ENCODE measurements at places on chromosomes 5 and 9. TPM values are rescaled to one million over a fixed set of nuclear protein-coding genes. Genes with fewer than 3 reads are reported as not detected.

Gene SPATA31A5
- total RNA-seq = not detected

Gene FCN1
- total RNA-seq = not detected

- H3K27ac ChIP-seq = no peak overlapping the region
- no peaks in the 10 kb centered on the region for H3K27me3 ChIP-seq
- peak; percentile 6 for DNase-seq
- H3K4me1 ChIP-seq = peaks cover 2% of the 10 kb centered on the region
- peaks cover 79% of the 10 kb centered on the region for H3K36me3 ChIP-seq
Observed at GRCh38 chr9:101409079-101409477, 10.4 kb downstream of the ZNF189 start.

GRCh38 chr9:34139477-34140146, 13.1 kb upstream of the DCAF12 start:
- peak; percentile 4 for DNase-seq
- no peak overlapping the region for H3K27ac ChIP-seq
- H3K36me3 ChIP-seq = no peaks in the 10 kb centered on the region
- H3K4me3 ChIP-seq = no peak overlapping the region

GRCh38 chr5:76714751-76715485, 1.0 kb upstream of the F2R start:
- H3K27me3 ChIP-seq = peaks cover 42% of the 10 kb centered on the region
- H3K36me3 ChIP-seq = no peaks in the 10 kb centered on the region
- peak overlapping the region; percentile 73 for H3K4me3 ChIP-seq
- peak; percentile 33 for DNase-seq

- H3K27me3 ChIP-seq = no peaks in the 10 kb centered on the region
- H3K36me3 ChIP-seq = peaks cover 2% of the 10 kb centered on the region
- DNase-seq = peak; percentile 8
Observed at GRCh38 chr5:137629646-137630045, 106.2 kb downstream of the KLHL3 start.

- DNase-seq = no peak
- no peaks in the 10 kb centered on the region for H3K4me1 ChIP-seq
- H3K4me3 ChIP-seq = no peak overlapping the region
- H3K27me3 ChIP-seq = no peaks in the 10 kb centered on the region
Observed at GRCh38 chr9:12318732-12319685, 374.2 kb upstream of the TYRP1 start.

- no peak overlapping the region for H3K4me3 ChIP-seq
- no peaks in the 10 kb centered on the region for H3K27me3 ChIP-seq
- H3K4me1 ChIP-seq = no peaks in the 10 kb centered on the region
- H3K36me3 ChIP-seq = no peaks in the 10 kb centered on the region
Observed at GRCh38 chr5:109566361-109566760, 123.4 kb upstream of the MAN2A1 start.

Gene SPINK13
- total RNA-seq = not detected

- H3K4me1 ChIP-seq = no peaks in the 10 kb centered on the region
- H3K4me3 ChIP-seq = no peak overlapping the region
- H3K27me3 ChIP-seq = no peaks in the 10 kb centered on the region
- no peak overlapping the region for H3K27ac ChIP-seq
- H3K36me3 ChIP-seq = no peaks in the 10 kb centered on the region
Observed at GRCh38 chr5:4255441-4255840, 659.8 kb downstream of the IRX1 start.

GRCh38 chr5:87103616-87104287, 163.9 kb upstream of the RASA1 start:
- H3K27me3 ChIP-seq = no peaks in the 10 kb centered on the region
- no peak overlapping the region for H3K27ac ChIP-seq
- no peaks in the 10 kb centered on the region for H3K36me3 ChIP-seq
- DNase-seq = no peak
- H3K4me1 ChIP-seq = peaks cover 25% of the 10 kb centered on the region
- H3K4me3 ChIP-seq = no peak overlapping the region

DNA sequence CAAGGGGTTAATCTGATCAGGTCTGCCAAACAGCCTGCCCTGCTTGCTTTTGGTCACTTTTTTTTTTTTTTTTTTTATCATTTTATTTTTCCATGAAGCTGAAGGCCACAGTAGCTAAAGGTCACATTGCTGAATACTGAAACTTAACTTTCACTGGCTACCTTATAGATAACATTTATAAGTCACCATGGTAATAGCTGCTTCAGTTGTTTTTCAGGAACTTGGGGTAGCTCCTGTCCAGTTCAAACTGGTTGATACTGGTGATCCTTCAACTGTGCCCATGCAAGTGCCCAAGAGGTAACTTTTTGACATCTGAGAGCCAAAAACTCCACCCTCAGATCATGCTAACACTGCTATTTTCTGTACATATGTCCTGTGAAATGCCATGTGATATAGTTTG, 68.3 kb upstream of the RGS7BP start:
- no peaks in the 10 kb centered on the region for H3K27me3 ChIP-seq
- no peaks in the 10 kb centered on the region for H3K4me1 ChIP-seq
- no peak overlapping the region for H3K27ac ChIP-seq
- no peak for DNase-seq
- H3K4me3 ChIP-seq = no peak overlapping the region

DNA sequence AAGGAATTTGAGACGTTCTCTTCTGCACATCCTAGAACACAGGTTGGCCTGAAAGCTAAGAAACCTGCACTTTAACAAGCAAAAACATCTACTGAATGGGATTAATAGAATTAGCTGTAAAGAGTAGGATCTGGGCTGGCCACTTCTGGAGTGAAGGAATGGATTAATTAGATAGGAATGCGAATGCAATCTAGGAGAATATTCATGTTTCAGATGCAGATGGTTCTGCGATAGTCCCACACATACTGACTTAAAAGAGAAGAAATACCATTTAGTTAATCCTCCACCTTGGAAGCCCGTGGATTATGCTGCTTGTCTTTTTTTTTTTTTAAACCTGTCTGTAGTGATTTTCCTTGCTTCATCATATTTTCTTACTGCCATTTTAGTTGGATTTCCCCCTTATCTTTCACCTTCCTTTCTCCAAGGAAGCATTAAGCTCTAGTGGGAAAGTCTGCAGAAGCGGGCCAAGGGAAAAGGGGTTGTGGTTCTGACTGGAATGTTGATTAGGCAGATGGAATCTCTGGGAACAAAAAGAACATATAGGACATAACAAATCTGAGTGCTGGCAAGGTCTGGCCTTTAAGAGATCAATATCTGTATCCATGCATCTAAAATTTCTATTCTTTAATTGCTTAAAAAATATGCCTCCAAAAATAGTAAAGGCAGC, 152.4 kb downstream of the ALDH1A1 start:
- H3K4me3 ChIP-seq = no peak overlapping the region
- no peak overlapping the region for H3K27ac ChIP-seq
- no peaks in the 10 kb centered on the region for H3K36me3 ChIP-seq
- H3K4me1 ChIP-seq = no peaks in the 10 kb centered on the region
- DNase-seq = no peak

GRCh38 chr9:112421771-112422222, 41.9 kb downstream of the HSDL2 start:
- no peak for DNase-seq
- H3K27ac ChIP-seq = no peak overlapping the region
- H3K4me1 ChIP-seq = no peaks in the 10 kb centered on the region
- no peak overlapping the region for H3K4me3 ChIP-seq
- no peaks in the 10 kb centered on the region for H3K27me3 ChIP-seq

DNA sequence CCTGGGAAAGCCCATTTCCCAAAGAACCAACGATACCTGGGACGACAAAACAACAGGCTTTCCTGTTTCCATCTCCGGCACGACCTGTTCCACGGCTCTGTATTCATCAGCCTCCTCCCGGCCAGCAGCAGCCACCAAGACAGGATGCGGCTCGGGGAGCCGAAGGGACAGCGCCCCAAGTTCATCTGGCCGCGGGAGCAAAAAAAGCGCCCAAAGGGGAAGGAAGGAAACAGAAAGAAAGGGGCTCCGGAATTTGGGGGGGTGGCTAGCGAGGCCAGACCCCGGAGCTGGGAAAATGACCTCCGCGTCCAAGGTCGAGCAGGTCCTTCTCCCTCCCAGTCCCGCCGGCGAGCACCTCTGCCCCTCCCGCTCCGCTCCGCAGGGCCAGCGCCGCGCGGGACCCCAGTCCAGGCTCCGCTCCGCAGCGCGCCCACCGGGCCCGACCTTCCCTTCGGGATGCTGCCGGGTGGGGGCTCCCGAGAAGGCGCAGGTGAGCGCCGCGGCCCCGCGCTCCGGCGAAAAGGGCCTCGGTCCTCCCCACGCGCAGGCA, 608 bp downstream of the ELOVL7 start:
- peak; percentile 14 for DNase-seq
- H3K4me3 ChIP-seq = peak overlapping the region; percentile 65
- H3K27ac ChIP-seq = no peak overlapping the region
- peaks cover 6% of the 10 kb centered on the region for H3K4me1 ChIP-seq
- H3K27me3 ChIP-seq = peaks cover 50% of the 10 kb centered on the region
- H3K36me3 ChIP-seq = no peaks in the 10 kb centered on the region

DNA sequence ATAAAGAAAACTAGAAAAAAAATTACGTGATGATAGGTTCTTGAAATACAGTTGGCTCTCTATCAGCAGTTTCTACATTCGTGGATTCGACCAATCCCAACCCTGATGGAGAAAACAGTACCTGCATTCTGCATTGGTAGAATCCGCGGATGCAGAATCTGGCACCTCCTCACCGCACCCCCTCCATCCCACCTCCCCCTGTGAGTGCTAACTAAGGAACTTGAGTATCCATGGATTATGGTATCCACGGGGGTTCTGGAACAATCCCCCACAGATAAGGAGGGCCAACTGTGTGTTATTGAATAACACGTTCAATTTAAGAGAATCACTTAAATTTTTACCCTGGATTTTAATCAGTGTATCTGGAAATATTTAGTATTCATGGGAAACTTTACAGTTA, 10.5 kb upstream of the PSIP1 start:
- no peaks in the 10 kb centered on the region for H3K36me3 ChIP-seq
- H3K27me3 ChIP-seq = no peaks in the 10 kb centered on the region
- H3K4me1 ChIP-seq = peaks cover 4% of the 10 kb centered on the region
- no peak overlapping the region for H3K27ac ChIP-seq

Gene TRAF1
- 150 TPM for total RNA-seq

Gene SPATA31A3
- not detected for total RNA-seq

DNA sequence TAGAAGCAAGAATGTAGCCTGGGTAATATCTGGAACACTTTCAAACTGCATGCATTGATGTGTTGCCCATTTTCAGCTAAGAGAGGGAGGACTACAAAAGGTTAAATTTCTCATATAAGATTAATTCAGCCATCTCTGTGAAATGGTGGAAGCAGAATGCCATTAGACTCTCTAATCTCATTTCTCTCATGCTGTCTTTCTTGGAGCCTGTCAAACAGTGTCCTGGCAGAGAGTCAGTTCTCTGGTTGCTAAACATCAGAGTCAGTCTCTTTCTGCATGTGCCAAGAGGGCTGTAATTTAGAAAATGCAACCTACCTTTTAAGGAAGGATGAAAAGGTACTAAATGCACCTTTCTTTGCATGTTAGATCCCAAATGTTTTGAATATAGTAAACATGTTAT, 910 bp upstream of the GARNL3 start:
- H3K4me3 ChIP-seq = no peak overlapping the region
- H3K4me1 ChIP-seq = no peaks in the 10 kb centered on the region
- no peak for DNase-seq
- no peak overlapping the region for H3K27ac ChIP-seq

- H3K27ac ChIP-seq = no peak overlapping the region
- H3K4me3 ChIP-seq = no peak overlapping the region
- no peak for DNase-seq
- H3K27me3 ChIP-seq = no peaks in the 10 kb centered on the region
- H3K36me3 ChIP-seq = no peaks in the 10 kb centered on the region
Observed at GRCh38 chr5:62762503-62762902, 183.9 kb downstream of the LRRC70 start.

Gene KIF12
- not detected for total RNA-seq

Gene GPR151
- not detected for total RNA-seq

- H3K4me3 ChIP-seq = peak overlapping the region; percentile 45
- DNase-seq = peak; percentile 85
- H3K27me3 ChIP-seq = no peaks in the 10 kb centered on the region
- peaks cover 33% of the 10 kb centered on the region for H3K4me1 ChIP-seq
Observed at GRCh38 chr9:94860678-94861588, 134.4 kb downstream of the AOPEP start.

DNA sequence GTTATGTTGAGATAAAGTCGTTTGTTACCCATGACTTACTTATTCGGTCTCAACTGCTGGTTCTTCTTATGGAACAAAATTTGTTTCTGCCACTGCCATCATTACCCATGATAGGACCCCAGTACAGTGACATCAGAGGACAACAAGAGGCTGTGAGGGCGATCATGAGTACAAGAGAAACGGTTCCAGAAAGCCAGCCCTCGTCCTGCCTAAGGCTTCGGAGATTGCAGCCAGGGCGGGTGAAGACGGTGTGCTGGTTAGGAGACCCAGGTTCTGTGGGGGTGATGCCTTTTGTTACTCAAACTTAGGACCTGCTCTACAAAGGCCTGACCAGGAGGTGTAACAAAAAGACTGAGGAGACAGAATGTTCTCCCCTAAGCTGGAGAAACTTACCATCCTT, 10.9 kb downstream of the FYB1 start:
- H3K36me3 ChIP-seq = peaks cover 7% of the 10 kb centered on the region
- peak overlapping the region; percentile 94 for H3K27ac ChIP-seq
- H3K4me3 ChIP-seq = peak overlapping the region; percentile 71
- peak; percentile 67 for DNase-seq
- no peaks in the 10 kb centered on the region for H3K27me3 ChIP-seq
- peaks cover 85% of the 10 kb centered on the region for H3K4me1 ChIP-seq

DNA sequence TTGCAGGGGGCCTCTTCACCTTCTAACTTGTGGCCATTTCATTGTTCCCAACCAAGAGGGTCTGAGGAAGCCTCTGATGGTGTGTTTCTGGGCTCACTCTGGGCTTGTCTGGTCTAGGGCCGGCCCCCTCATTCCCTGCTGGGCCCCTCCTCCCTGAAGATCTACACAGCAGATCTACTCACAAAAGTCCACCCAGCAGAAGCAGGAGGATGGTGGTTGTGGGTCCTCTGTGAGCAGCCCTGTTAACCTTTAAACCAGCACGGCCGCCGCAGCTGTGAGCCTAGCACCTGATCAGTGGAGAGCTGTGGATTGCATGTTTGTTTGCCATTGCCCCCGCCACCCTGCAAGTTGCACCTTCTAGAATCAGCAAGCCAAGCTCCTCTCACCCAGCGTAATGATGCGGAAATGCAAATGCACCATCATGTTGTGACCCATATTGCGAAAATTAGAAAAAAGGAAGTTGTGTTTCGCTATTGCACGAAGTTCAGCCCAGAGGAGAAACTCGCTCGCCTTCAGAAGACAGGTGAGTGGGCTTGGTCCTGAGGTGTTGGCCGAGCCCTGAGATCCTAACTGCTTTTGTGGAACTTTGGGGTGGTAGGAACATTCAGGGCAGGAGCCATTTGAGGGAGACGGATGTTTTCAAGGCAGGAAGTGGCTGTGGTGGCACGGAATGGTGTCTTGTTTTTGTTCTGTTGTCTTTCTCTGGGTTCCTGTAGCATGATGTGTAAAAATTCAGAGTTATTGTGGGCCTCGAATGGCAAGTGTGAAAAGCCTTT, 16.7 kb downstream of the FGD3 start:
- peak overlapping the region; percentile 100 for H3K27ac ChIP-seq
- no peaks in the 10 kb centered on the region for H3K27me3 ChIP-seq
- H3K36me3 ChIP-seq = peaks cover 57% of the 10 kb centered on the region

GRCh38 chr9:108416324-108416723, 439.5 kb downstream of the ACTL7B start:
- no peaks in the 10 kb centered on the region for H3K36me3 ChIP-seq
- no peak overlapping the region for H3K4me3 ChIP-seq
- H3K27ac ChIP-seq = no peak overlapping the region
- H3K4me1 ChIP-seq = no peaks in the 10 kb centered on the region
- no peak for DNase-seq
- H3K27me3 ChIP-seq = peaks cover 5% of the 10 kb centered on the region

Gene TMEM252
- not detected for total RNA-seq

Gene CRB2
- total RNA-seq = not detected

- no peaks in the 10 kb centered on the region for H3K36me3 ChIP-seq
- no peak overlapping the region for H3K4me3 ChIP-seq
- H3K4me1 ChIP-seq = peaks cover 11% of the 10 kb centered on the region
- peak; percentile 59 for DNase-seq
- H3K27me3 ChIP-seq = no peaks in the 10 kb centered on the region
Observed at GRCh38 chr9:129423216-129423615, 197.7 kb downstream of the C9orf50 start.
